ENCODE measurements at places on chromosomes 6 and 20.

DNA sequence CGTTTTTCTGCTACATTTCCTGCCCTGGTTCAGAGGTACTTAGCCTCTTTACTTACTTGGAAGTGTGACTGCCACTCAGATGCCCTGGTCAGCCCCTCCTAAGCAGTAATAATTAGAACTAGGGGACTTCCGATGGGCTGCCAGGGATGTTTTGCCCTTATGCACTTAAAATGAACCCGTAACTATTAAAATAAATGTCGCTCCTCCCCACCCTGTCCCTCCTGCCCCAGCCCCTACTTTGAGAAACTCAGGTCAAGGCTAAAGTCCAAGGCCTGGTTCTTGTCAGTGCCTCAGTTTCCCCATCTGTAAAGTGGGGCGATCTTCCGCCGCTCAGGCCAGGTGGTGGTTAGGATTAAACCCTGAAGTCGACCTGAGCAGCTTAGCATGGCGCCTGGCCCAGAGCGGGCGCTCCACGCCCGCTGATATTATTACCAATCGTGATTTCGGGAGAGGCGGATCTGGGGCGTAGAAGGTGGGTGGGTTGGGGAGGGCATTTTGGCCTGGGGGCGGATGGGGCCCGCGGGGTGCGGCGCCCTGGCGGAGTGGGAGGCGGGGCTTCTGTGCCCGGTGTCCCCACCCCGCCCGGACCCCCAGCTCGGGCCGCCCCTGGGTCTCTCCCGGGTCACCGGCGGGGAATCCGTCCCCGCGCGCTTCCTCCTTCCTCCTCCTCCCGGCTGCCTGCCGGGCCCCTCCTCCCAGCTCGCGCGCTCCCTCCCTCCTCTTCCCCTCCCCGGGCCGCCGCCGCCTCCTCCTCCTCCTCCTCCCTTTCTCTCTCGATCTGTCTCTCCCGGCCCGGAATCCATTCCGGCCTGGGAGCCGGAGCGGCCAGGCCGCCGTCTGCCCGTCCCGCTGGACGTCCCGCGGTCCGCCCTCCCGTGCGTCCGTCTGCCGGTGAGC is at the start of gene SRC:
SRC (plus strand) TSS at position 802 of the 897 bp plus-strand sequence. CDS start 38,014 bp downstream, outside the sequence.
- peak; percentile 16 for DNase-seq

- DNase-seq = no peak
These were observed 15.1 kb downstream of the BMP7 start for GRCh38 chr20:57251344-57251743.

DNA sequence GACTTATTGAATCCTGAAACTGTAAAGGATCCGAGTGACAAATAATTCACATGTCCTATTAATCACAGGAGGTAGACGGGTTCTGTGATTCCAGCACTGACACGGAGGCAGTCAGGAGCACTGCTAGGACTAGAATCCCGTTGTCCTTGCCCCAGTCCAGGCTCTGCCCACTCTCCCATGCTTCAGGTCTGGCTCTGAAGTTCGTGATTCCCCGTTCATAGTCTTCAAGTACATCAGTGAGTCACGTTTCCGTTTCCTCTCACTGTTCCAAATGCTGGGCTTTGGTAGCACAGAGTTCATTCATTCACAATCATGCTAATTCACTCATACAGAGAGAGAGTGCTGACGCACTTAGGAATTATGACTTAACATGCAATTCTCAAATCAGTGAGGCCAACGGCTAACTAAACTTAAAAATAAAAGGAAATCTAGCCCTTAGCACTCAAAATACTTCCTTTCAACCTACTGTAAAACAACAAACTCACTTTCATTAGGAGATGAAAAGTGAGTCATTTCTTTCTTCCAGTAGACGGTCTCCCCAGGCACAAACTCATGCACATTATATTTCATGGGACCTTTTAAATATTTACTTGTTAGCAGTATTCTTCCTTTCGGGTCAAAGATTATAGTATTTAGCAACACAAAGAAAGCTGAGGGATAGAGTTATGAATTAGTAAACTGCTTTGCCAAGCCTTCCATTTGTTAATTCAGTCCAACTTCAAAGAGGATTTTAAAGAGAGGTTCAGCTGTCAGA is 94.0 kb upstream of the NHSL1 start:
- peak; percentile 36 for DNase-seq

DNA sequence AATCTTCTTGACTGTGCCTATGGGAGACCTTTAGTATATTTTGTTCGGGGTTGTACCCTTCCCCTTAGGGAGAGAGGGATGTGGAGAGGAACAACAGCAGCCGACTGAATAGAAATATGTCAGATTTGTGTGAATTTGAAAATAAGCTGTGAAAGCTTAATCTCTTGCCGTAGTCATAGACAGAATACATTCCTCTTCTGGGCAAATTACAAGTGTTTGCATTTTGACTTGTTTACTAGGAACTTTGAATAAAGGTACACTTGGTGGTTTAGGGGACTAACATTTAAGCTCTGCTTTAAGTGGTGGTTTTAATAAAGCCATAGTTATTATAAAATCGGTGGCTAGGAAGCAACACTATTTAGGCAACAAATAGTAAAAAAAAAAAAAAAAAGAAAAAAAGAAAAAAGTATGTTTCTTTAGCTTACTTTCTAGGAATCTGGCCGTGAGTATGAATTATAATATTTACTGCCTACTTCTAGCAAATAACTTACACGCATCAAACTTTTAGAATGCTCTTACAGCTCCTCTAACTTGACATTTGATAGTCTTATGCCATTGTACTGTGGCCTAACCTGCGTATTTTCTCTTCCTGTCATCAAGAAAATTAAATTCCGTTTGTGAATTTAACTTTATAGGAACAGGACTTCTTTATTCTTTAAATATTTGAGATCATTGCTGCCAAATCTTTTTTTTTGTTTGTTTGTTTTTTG is 65.1 kb downstream of the ZBTB2 start:
- DNase-seq = no peak

DNA sequence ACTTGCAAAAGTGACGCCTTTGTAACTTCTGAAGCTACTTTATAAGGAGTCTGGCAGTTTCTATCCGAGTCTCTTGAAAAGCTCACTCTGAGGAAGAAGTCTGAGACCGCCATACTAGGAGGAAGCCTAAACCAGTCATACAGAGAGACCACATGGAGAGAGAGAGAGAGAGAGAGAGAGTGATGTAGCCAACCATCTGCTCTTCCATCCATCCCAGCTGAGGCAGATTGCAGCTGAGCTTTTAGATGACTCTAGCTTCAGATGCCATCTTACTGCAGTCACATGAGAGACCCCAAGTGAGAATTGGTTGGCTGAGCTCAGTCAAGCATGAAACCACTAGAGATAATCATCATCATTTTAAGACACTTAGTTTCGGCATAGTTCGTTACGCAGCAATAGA is 15.0 kb upstream of the DTNBP1 start:
- no peak for DNase-seq

- DNase-seq = no peak
These were observed 455.3 kb downstream of the HACE1 start for GRCh38 chr6:104404377-104404776.

DNA sequence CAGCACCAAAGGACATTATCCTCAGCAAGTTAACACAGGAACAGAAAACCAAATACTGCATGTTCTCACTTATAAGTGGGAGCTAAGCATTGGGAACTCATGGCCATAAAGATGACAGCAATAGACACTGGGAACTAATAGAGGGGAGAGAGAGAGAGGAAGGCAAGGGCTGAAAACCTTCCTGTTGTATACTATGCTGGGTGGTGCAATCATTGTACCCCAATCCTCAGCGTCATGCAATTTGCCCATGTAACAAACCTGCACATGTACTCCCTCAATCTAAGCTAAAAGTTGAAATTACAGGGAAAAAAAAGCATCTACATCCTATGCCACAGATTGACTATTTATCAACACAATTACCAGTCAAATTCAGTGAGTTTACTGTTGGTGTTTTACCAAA is 20.0 kb upstream of the VNN1 start:
- no peak for DNase-seq

- no peak for DNase-seq
These were observed 129.4 kb downstream of the CDH26 start for GRCh38 chr20:60087563-60088105.

- no peak for DNase-seq
These were observed 13.5 kb downstream of the PTPN1 start for GRCh38 chr20:50523552-50524167.

GRCh38 chr6:151681433-151682059 is 125.9 kb upstream of the ESR1 start:
- DNase-seq = no peak

DNA sequence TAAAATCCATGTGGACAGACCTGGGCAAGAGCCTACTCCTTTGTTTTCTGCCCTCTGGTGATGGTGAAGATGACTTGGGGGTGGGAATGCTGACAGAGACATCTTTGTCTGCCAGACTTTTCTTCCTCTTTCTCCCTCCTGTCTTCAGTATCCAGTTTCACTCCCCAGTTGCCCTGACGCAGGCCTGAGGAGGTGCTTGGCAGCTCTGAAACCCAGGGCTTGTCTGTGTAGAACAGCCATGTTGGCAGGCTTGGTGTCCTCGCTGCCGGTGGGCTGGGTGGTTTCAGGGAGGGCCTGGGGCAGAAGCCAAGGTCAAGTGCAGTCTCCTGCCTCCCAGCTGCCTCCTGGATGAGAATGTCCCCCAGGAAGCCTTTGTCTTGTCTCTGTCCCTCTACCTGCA is 22.5 kb downstream of the CCDC167 start:
- DNase-seq = no peak

- DNase-seq = no peak
These were observed 38.4 kb upstream of the GCNT2 start for GRCh38 chr6:10482636-10483257.

GRCh38 chr20:36761125-36761524 is 12.4 kb downstream of the DSN1 start:
- no peak for DNase-seq

DNA sequence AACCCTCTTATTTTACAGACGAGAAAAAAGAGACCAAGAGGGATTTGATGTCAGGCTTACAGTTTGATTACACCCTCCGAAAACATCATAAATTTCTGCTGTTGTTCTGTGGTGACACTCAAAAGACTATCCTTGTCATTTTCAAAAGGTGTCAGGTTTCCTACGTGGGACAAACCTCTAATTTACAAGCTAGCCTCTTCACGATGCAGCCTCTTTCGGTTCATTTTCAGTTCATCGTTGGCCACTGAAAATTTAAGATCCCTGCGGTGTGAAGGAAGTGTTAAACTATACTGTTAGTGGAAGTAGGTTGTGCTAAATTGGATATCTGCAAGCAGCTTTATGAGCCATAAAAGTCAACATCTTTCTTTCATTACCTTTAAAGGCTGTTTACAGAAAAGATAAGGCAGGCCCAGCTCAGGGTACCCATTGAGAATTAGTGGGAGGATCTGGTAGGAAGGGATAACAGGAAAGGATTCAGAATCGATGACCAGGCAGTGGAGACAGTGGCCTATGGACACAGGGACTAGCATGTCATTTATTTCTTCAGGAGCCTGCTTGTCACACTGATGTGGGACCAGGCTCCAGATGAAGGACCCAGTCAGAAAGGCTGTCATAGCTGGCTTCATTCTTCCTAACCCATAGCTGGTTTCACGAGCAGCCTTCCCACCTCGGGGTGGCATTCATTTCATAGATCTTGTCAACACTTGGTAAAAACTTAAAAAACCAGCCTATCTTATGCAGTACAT is 329.1 kb upstream of the SOX4 start:
- no peak for DNase-seq

GRCh38 chr20:24134930-24135329 is 146.4 kb upstream of the GGTLC1 start:
- no peak for DNase-seq

- DNase-seq = no peak
These were observed 1.3 kb upstream of the ASXL1 start for GRCh38 chr20:32356622-32357374.

- DNase-seq = peak; percentile 7
These were observed at the start of gene MYO6 for GRCh38 chr6:75748743-75749538. TSS of gene MYO6 (plus strand) at chr6:75749239. CDS start at chr6:75817548, 68,309 bp downstream.

Measured in activated T-cell treated with anti-CD3 and anti-CD28 coated beads for 24 hours (primary cell).